ENCODE measurements at places on chromosomes 5 and 9.

DNA sequence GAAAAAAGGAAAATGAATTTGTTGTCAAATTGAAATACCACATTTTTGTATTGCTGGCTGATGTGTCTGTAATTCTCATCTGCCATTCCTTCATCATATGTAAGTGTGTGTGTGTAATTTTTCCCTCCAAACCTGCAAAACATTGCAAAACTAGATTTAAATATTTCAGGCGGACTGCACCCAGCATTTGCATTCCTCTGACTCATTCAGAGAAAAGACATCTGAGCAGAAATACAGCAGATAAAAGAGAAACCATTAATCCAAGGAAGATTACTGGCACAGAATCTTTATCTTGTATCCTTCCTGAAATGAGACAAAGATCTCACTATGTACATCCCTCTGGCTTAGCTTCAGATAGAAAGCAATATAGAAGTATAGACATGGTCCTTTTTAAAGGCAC, 275.3 kb downstream of the TMEM38B start:
- no peak for DNase-seq

DNA sequence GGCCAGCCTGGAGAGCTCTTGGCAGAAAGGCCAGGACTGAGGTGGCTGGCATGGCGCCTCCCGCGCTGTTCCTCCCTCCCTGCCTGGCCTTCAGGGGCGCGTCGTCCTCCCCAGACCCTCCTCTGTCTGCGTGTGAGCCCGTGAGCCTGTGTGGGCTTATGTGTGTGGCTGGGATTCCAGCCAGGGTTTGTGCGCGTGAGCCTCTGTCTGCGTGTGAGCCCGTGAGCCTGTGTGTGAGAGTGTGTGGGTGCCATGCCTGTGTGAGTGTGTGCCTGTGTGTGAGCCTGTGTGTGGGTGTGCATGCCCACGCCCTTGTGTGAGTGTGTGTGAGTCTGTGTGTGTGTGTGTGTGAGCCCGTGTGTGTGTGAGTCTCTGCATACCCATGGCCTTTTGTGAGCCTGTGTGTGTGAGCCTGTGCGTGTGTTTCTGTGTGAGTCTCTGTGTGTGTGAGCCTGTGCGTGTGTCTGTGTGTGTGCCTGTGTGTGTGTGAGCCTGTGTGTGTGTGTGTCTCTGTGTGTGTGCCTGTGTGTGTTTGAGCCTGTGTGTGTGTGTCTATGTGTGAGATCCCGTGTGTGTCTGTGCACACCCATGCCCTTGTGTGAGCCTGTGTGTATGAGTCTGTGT, 13.0 kb downstream of the RXRA start:
- DNase-seq, result peak; percentile 80

- DNase-seq, result no peak
Measured at GRCh38 chr5:34977934-34978613, 48.7 kb downstream of the DNAJC21 start.

DNA sequence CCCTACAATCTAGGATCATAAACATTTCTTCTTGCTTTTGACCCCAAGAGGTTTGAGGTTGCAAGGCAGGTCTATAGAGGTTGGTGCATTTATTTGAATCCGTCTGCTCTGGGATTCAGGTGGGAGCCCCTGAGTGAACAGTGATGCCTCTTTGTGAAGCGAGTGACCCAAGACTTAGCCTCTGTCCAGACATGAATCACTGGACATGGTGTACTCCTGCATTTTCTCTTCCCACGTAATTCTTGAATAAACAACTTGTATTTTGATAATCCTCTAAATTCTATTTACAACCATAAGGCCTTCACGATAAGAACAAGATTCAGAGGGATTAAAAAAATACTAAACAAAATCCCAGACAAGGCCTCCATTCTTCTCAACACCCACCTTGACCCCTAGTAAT, 67.5 kb upstream of the PLPP6 start:
- DNase-seq, result no peak

- no peak for DNase-seq
Measured at GRCh38 chr5:15014809-15015208, 143.2 kb upstream of the ANKH start.

All from tibial artery (tissue), 4 donors.